ENCODE measurements at places on chromosomes 1 and 21. TPM values are rescaled to one million over a fixed set of nuclear protein-coding genes. Genes with fewer than 3 reads are reported as not detected.

GRCh38 chr1:158996998-158997397 is 12.7 kb upstream of the IFI16 start:
- H3K4me1 ChIP-seq = no peaks in the 10 kb centered on the region
- no peak for DNase-seq
- H3K36me3 ChIP-seq = no peaks in the 10 kb centered on the region
- H3K27me3 ChIP-seq = no peaks in the 10 kb centered on the region

The PPM1J gene
- polyA plus RNA-seq = not detected

The FAM167B gene
- polyA plus RNA-seq = 3.6 TPM

The KCNC4 gene
- 4.8 TPM for polyA plus RNA-seq

DNA sequence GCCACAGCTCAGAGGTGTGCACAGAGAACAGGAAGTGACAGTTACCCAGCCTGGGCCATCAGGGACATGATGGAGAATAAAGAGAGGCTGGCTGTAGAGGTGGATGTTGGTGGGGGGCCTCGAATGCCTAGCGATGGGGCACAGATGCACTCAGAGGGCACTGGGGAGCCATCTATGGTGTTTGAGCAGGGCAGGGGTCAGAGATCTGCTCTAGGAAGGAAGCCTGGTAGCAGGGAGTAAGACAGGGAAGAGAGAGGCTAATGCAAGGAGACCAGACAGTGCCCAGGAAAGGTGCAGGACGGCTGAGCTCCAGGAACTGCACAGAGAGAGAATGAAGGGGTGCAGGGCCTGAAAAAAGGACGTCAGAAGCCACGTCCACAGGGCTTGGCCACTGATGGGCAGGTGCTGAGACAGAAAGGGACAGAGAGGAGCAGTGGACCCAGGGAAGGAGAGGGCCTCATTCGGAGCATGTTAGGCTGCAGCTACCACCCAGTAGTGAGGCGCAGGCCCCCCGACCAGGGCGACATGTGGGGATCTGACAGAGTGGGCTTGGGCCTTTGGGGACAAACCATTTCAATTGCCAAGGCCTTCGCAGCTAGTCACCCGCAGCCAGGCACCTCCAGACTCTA is 1.1 kb upstream of the KCNAB2 start:
- no peaks in the 10 kb centered on the region for H3K27me3 ChIP-seq
- H3K27ac ChIP-seq = no peak overlapping the region
- no peaks in the 10 kb centered on the region for H3K36me3 ChIP-seq

DNA sequence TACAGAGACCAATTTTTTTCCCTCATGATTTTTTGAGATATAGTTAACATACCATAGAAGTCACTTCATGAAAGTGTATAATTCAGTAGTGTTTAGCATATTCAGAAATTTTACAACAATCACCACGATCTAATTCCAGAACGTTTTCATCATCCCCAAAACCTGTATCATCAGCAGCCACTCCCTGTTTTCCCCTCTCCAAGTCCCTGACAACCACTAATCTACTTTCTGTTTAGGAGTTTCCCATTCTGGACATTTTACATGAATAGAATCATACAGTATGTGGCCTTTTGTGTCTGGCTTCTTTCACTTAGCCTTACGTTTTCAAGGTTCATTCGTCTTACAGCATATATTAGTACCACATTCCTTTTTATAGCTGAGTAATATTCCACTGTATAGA is 204.2 kb upstream of the PLD5 start:
- H3K4me1 ChIP-seq = no peaks in the 10 kb centered on the region
- H3K27me3 ChIP-seq = no peaks in the 10 kb centered on the region
- H3K36me3 ChIP-seq = no peaks in the 10 kb centered on the region
- H3K27ac ChIP-seq = no peak overlapping the region

DNA sequence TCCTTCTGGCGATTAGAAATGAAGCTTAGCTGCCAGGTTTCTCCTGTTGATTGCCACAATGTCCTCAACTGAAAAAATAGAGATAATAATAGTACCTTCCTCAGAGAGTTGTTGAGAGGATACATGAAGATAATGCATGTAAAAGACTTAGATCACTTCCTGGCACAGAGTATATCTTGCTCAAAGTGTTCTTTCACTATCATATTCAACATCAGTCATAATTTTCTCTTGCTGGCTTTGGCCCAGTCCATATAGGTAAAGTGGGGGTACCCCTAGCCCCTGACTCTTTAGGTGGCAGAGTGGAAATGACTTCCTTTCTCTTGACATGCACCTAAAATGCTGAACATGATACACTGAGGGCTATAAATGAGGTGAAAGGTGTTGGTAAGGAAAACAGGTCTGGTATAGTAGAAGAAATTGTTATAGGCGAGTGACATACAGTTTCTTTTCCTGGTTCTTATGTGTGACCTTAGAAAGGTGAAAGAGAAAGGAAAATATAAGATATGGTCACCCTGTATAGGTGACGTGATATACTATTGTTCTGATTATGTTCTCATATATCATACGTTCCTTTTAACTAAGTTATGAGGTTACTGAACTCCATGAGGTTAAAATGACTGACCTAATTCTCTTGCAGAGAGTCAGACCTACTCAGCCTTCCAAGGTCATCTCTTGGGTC is 209.9 kb upstream of the DEPDC1 start:
- H3K27me3 ChIP-seq = no peaks in the 10 kb centered on the region
- no peak overlapping the region for H3K27ac ChIP-seq
- H3K4me1 ChIP-seq = no peaks in the 10 kb centered on the region

DNA sequence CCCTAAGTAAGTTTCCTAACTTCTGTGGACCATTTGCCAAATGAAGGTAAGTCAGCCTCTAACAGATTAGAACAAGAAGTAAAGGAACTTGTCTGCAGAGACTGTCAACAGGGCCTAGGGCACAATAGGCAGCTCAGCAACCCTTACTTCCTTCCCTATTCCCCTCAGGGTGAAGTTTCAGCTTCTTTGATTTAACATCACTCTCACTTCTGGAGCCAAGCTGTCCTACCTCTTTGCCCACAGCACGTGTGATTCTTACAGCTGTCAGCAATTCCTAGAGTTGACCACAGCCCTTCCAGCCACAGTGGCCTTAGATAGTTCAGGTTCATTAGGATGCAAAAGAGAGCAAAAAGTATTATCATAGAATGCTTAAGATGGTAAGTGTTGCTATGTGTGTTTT is 7.6 kb upstream of the EIF4G3 start:
- no peak overlapping the region for H3K4me3 ChIP-seq
- H3K27ac ChIP-seq = no peak overlapping the region
- no peaks in the 10 kb centered on the region for H3K27me3 ChIP-seq
- H3K4me1 ChIP-seq = no peaks in the 10 kb centered on the region

DNA sequence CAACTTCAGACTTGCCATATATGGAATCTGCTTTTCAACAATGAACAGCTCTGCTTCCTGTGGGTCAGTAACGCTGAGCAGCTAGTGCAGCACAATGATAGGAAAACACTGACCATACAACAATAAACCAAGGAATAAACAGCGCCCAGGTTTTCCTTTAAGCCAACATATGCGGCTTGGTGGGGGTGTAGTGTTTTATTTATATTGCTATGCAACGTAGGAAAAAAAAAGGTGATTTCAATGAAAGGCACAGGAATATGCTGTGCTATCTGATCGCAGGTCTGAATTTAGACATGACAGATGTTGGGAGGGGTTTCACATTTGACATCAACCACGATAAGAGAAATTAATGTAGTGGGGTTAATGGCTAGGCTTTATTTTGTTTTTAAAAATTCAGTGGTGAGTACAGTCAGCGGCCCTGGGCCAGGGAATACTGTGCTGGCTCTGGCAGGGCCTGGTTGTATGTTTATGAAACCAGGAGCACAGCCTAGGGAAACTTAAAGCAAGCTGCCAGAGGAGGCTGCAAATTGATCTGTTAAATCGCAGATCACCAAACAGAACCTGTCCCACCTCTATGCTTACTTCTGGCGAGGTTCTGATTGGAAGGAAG is 4.3 kb downstream of the TSPAN2 start:
- no peaks in the 10 kb centered on the region for H3K36me3 ChIP-seq
- no peaks in the 10 kb centered on the region for H3K27me3 ChIP-seq
- peak; percentile 48 for DNase-seq
- no peak overlapping the region for H3K4me3 ChIP-seq

The PCSK9 gene
- not detected for polyA plus RNA-seq

DNA sequence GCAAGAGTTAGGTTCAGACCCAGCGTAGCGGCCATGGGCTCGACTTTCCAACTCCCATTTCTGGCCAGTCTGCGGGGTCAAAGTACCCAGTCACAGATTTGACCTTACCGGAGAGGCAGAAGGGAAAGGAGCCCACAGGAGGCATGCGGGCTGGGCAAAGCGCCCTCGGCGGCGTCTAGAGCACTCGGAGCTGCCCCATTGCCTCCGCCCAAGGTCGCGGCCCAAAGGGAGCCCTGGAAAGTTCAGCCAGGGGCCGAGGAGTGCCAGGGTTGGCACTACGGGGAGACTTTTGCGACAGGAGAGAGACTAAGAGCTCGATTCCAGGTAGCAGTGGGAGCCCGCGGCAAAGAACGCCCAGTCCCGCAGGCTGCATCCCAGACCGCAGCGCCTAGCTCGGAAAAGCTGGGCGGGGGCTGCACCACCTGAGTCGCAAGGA is 896 bp downstream of the KANK4 start:
- H3K4me1 ChIP-seq = no peaks in the 10 kb centered on the region
- H3K36me3 ChIP-seq = no peaks in the 10 kb centered on the region
- H3K27me3 ChIP-seq = no peaks in the 10 kb centered on the region

DNA sequence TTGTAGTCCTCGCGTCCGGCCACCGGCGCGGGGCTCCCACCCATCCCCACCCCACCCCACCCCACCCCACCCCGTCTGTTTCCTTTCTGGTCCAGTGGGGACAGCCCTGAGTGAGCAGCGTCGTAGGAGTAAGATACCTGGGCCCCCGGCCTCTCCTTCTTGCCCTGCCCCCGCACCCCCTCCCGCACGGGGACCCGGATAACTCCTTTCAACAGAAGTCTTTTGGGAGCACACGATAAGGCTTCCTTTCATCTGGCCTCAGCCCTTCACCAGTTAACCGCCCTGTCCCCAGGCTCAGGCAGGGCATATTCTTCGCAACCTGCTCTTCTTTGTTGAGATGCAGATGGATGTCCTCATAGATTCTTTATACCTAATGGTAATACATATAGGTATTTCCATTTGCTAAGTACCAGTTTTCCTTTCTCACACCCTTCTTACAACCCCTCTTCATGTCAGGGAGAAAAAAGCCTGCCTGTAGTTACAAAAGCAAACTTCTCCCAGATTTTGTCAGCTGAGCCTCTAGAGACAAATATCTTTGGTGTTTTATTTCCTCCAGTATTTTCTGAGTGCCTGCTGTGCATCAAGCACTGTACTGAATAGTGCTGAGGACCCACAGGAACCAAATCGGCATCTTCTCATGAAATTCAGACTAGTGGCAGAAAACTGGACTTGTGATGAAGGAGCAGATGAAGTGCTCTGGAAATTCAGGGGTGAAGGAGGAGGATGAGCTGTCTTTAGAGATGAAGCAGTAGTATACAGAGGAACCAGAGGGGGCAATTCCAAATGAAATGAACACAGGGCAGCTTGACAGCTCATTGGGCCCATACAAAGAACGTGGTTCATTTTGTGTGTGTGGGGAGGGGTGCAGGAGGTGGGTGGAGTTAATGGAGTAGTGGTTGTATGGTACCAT is 33.6 kb downstream of the SLC2A1 start:
- no peaks in the 10 kb centered on the region for H3K27me3 ChIP-seq
- peak overlapping the region; percentile 53 for H3K27ac ChIP-seq
- peak overlapping the region; percentile 62 for H3K4me3 ChIP-seq
- no peaks in the 10 kb centered on the region for H3K36me3 ChIP-seq
- DNase-seq = no peak
- no peaks in the 10 kb centered on the region for H3K4me1 ChIP-seq

The PCBP3 gene
- polyA plus RNA-seq = not detected

- peaks cover 5% of the 10 kb centered on the region for H3K36me3 ChIP-seq
- no peaks in the 10 kb centered on the region for H3K4me1 ChIP-seq
- no peak for DNase-seq
- no peak overlapping the region for H3K4me3 ChIP-seq
These were observed 2.5 kb downstream of the PRDX6 start for GRCh38 chr1:173479649-173480048.

DNA sequence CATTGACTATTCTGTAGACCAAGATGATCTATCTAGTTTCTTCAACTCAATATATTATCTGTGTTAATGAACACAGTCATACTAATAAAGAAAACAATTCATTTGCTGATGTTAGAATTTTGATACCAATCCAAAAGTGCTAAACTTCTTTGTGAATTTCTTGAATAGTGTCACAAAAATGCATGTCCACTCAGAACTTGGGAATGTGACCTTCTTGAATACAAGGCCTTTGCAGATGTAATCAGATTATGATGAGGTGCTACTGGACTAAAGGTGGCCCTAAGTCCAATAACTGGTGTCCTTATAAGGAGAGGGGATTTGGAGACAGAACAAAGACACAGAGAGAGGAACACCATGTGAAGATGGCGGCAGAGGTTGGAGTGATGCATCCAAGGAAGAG is 305.8 kb upstream of the ZP4 start:
- no peaks in the 10 kb centered on the region for H3K4me1 ChIP-seq
- no peak overlapping the region for H3K4me3 ChIP-seq
- DNase-seq = no peak
- H3K27ac ChIP-seq = no peak overlapping the region
- no peaks in the 10 kb centered on the region for H3K36me3 ChIP-seq

The KNCN gene
- not detected for polyA plus RNA-seq

DNA sequence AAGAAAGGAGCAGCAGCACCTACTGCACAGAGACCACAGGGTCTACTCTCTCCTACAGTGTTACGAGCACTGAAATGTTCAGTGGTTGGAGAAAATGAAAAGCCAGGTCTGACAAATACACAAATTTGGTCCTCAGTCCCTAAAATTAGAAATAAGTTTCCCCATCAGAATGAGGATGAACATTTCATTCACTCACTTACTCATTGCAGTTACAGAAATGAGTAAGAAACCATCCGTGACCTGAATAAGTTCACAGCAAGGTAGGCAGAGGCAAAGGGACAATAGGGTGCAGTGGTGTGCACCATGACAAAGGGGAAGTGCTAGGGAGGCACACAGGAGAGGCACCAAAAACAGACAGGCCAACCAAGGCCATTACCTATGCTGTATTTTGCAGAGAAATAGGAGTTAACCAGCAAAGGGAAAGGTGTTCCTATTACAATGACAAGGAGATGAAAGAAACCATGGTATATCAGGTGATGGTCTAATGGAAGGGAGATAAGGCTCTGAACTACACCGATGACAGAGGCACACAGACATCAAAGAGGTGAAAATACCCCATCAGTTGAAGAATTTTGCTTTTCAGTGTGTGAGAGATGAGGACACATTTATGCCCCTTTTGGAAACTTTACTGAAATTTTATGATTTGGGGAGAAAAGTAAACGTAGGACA is 29.4 kb downstream of the VAV3 start:
- H3K4me1 ChIP-seq = no peaks in the 10 kb centered on the region
- H3K27me3 ChIP-seq = no peaks in the 10 kb centered on the region
- DNase-seq = no peak
- no peak overlapping the region for H3K27ac ChIP-seq
- no peak overlapping the region for H3K4me3 ChIP-seq

The USH2A gene
- not detected for polyA plus RNA-seq
